ENCODE measurements at places on chromosomes 6 and 20.

DNA sequence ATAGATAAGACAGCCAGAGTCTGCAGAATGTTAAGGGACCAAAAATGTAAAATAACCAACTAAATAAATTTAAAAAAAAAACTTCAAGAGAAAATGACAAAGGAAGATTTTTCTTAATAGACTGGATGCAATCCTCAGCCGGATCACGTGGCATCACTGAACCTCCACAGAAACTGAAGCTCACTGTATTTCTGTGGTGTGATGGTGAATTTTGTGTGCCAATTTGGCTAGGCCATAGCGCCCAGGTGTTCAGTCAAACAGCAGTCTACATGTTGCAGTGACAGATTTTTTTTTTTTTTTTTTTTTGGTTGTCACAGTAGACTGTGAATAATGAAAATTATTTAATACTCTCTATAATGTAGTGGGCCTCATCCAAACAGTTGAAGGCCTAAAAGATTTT lies 95.5 kb downstream of the ARHGAP18 start:
- DNase-seq, result no peak

GRCh38 chr6:114342086-114342825 lies 567 bp downstream of the HS3ST5 start:
- no peak for DNase-seq

DNA sequence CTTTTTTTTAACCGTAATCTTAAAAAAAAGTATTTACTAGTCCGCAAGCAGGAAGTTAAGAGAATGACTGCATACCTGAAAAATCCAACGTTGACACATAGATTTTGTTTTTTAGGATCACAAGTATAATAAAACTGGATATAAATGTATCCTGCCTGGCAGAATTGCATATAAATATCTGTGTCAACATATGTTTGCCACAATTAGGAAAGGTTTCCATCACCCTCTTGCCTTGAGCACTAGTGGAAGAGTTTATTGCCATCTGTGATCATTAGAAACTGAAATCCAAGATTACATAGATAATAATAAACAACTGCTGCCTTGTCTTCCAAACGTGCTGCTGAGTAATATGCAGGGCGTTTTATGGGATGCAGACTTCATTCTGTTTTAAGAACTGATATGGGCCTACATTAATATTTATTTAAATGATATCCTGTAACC lies 27.9 kb downstream of the PLEKHG1 start:
- no peak for DNase-seq

DNA sequence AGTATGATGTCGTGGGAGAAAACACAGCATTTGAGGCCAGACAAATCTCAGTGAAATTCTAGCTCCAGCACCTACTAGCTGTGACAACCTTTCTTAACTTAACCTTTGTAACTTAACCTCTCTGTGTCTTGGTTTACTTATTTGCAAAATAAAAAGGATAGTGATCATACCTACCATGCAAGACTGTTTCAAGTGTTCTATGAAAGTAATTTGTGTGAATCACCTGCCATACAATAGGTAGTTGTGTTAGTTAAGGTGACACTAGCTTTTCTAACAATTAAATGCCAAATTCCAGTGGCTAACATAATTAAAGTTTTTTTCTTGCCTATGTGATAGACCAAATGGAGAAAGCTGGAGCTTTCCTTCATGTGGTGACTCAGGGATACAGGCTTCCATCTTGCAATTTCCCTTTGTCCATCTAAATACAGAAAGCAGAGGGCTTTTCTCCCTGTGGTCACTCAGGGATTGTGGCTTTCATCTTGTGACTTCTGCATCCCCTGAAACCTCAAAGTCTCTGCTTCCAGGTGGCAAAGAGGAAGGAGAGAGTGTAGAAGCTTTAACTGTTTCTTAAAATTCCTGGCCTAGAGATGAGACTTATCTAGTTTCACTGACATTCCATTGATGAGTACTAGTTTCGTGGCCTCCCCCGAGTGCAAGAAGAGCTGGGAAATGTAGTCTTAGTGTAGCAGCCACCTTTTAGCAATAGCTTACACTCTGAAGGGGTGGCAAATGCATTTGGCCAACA lies 311.4 kb downstream of the CLIC5 start:
- DNase-seq, result no peak

- peak; percentile 22 for DNase-seq
These were observed 7.1 kb upstream of the ZNF318 start for GRCh38 chr6:43376551-43376981.

DNA sequence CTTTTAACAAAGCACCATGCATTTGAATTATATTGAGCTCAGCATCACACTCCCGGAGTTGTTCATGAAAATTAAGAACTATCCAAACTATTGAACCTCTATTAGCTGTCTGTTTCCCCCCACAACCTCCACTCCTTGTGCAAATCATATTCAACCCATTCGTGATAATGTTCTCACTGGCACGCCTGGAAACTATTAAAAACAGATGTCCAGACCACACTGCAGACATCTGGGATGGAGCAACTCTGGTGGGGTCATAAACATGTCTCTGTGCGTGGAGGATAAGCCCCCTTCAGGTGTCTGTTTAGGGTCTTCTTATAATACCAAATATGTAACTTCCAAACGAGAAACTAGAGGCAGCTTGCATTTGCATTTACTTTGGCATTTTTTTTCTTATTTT lies 193.7 kb downstream of the TFAP2A start:
- DNase-seq, result no peak

DNA sequence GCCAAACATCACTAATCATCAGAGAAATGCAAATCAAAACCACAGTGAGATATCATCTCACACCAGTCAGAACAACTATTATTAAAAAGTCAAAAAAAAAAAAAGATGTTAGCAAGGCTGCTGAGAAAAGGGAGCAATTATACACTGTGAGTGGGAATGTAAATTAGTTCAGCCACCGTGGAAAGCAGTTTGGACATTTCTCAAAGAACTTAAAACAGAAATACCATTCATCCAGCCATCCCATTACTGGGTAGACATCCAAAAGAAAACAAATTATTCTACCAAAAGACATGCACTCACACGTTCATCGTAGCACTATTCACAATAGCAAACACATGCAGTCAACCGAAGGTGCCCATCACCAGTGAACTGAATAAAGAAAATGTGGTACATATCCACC lies 213.9 kb downstream of the TTLL2 start:
- no peak for DNase-seq

- DNase-seq, result no peak
These were observed 10.1 kb upstream of the SULF2 start for GRCh38 chr20:47795214-47795907.

DNA sequence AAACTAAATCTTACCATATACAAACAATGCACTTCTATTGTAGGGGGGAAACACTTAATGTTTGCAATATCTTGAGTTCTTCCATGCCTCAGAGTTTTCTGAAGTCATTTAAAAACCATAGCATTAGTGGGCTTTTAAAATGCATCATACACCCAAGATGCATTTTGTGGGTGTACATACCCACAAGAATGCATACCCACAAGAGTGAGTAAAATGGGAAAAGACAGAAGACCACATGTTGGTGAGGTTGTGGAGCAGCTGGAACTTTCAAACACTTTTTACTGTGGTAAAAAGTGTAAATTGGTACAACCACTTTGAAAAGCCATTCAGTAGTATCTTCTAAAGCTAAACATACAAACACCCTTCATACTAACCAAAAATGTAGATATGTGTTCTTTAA lies 57.5 kb downstream of the CYB5R4 start:
- no peak for DNase-seq

DNA sequence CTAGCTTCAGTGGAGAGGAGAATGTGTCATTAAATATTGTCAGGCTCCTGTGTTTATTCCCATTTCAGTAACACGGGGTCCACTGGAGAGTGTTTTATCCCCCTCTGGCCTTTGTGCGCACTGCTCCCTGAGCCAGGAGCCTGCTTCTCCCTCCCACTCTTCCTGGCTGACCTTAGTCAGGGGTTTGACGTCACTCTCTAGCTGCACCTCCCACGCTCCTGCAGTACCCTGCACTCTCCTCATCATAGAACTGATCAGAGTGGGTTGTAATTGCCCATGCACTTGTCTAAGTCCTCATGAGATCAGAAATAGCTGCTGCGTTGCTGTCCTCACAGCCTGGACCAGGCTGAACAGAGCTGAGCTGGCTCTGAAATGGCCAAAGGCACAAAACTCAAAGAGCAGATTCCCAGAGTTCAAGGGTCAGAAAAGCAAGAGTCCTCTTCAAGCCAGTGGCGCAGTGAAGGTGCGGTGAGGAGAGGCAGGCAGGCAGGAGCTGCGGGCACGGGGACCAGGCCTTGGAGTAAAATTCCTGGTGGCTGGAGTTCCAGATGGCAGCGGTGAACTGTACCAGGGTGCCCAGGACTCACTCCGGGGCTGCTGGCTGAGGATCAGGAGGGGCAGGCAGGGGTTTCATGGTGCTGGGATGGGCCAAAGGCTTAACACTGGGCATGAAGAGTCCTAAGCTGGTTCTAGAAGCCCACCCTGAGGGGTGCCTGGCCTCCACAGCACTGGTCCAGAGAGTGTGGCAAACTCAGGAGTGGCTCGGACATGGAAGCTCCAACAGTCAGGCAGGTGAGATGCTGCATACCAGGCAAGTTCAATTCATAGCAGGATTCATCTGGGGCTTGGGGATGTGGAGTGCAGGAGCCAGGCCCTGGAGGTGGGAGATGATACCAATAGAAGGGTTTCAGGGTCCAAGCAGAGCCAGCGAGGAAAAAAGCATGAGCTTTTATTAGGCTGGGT lies 170.9 kb downstream of the SCP2D1 start:
- DNase-seq, result no peak

DNA sequence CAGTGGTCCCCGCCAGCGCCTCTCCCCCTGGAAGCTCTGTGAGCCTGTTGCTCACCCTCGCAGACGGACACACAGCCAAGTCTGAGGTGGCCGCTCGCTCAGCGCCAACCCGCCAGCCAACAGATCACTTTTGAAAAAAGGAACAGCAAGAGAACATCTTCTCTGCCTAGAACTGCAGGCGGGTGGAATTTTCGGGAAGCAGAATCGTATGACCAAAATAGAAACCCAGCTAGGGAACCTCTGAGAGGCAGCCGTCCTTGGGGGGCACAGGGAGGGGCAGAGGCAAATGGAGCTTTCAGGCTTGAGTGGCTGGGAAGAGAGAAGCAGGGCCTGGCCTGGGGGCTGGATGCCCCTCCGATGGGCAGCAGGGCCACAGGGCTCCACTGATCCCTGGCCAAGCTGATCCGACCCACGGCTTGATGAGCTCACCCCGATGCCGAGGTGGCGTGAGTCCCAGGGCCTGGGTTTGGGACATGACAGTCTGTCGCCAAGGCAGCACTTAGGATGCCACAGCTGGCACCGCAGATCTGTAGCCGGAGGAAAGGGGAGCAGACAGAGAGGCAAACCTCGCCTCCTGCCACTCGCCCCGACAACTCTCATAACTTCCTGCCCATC lies 9.8 kb downstream of the NFATC2 start:
- DNase-seq, result no peak

DNA sequence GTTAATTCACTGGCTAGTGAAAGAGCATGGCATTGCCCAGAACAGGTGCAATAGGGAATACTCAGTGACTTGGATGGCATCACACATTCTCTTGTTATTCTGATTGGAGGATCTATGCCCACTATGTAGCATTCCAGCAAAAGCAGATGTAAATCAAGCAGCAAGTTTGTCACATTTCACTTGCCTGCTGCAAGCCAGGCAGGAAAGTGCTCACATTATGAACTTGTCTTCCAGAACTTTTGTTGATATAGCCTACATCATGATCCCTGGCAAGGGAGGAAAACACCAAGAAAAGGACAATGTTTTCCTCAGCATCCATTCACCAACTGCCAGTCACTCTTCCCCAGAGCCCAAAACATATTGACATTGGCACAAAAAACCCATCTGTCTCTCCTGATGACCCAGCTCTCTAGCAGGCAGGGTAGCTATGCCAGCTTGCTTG lies 77.8 kb downstream of the ARHGAP18 start:
- no peak for DNase-seq
